ENCODE measurements at places on chromosomes 11 and 22. TPM values are rescaled to one million over a fixed set of nuclear protein-coding genes. Genes with fewer than 3 reads are reported as not detected.

DNA sequence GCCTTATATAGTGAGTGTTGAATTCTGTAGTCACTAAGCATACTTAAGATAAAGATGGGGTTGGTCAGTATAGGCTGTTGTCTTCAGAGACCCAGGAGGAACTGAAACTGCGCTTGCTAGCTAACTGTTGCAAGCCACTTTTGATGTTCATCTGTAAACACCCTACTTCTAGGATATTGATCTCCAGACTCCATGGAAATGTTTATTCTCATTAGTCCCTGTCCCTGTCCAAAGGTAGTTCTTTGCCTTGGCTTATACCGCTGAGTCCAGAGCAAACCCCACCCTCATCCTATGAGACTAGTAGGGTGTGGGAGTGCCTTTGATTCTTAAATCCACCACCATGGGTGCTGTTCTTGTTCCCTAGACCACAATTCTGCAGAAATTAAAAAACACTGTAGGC is 36.4 kb downstream of the DEPDC5 start:
- DNase-seq, result no peak

Gene CNIH2
- 0.43 TPM for total RNA-seq

DNA sequence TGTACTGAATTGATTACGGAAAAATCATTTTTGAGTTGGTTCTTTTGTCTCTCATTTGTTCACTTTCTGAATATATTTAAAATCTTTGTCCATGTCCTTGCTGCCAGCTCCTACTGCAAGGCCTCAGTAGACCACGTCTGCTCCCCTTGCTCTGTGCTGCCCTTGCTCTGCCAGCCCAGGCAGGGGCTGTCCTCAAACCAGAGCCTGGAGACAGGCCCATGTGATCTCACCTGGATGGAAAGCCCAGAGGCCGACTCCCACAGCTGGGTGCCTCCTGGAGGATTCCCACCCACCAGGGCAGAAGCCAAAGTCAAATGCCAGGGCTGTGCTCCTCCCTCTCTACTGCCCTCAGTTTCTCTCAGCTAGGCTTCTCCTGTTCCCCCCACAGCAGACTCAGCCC is 141.8 kb downstream of the NTM start:
- DNase-seq, result no peak

- DNase-seq, result no peak
Observed at GRCh38 chr22:45129703-45130524, 33.8 kb upstream of the NUP50 start.

Gene RTCB
- total RNA-seq, result 98.2 TPM

- DNase-seq, result no peak
Observed at GRCh38 chr11:46458491-46458890, 66.9 kb upstream of the CHRM4 start.

DNA sequence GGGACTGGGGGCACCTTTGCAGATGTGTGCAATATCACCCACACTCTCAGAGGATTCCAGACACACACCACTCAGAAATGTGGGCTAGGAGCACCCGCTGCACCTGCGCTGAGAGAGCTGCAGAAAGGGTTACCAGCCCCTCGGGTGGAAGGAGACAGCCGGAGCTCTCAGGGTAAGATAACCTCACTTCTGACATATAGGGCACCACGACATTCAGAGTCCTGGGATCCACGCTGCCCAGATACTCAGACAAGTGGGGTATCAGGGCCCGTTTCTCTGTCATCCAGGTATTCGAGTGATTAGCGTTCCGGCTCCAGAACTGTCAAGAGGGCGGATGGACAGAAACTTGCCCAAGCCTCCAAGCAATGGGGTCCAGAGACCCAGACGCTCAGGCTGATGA is 6.2 kb upstream of the SYT8 start:
- DNase-seq, result no peak

DNA sequence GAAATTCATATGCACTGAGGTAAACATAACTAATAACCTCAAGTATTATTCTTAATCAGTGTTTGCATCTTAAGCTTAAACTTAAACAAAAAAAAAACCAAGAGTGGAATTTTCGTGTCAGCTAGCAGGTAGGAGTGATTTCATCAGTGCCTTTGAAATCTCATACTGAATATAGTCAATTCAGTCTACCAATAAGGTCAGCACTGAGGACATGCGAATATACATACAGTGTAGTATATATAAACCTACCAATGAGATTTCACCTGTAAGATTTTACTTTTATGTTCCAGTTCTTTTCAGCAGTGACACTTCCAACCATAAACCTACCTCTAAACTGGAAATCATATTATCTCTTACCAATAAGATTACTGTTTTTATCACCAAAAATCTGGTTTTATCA is 27.0 kb downstream of the SAAL1 start:
- no peak for DNase-seq

GRCh38 chr11:9575260-9576240 is 2.1 kb downstream of the WEE1 start:
- peak; percentile 95 for DNase-seq

GRCh38 chr11:76596652-76597051 is 73.9 kb downstream of the LRRC32 start:
- no peak for DNase-seq

DNA sequence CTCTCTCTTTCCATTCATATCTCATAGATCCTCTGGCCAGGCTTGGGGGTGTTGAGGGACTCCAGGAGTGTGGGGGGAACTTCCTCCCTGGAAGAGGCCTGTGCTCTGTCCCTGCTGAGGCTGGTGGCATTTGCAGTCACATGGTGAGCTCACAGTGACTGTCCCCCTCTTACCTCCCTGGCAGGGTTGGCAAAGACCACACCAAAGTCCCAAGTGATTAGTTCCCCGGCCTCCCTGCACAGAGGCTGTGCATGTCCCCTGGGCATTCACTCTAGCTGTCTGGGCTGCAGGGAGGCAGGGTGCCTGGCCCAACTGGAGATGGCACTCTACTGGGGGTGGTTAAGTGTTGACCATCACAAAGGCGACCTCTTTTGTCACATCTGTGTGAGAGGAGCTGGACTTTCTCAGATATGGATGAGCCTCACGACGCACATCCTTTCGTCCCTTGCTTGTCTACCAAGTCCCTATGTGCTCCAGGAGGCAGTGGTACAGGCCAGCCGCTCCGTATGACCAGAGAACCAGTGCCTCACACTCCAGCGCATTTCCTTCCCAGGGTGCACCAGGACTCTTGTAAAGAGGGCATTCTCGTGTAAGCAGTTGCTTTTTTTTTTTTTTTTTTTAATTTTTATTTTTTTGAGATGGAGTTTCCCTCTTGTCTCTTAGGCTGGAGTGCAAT is 8.8 kb downstream of the TANGO2 start:
- DNase-seq, result no peak

Measured in fibroblast of villous mesenchyme (primary cell).